Stimulated activated CD4-positive, alpha-beta T cell treated with anti-CD3 and anti-CD28 coated beads, Interleukin-15, amount 100 ng/mL, for 48 hours (primary cell): ENCODE measurements at places on chromosomes 7 and 10.

DNA sequence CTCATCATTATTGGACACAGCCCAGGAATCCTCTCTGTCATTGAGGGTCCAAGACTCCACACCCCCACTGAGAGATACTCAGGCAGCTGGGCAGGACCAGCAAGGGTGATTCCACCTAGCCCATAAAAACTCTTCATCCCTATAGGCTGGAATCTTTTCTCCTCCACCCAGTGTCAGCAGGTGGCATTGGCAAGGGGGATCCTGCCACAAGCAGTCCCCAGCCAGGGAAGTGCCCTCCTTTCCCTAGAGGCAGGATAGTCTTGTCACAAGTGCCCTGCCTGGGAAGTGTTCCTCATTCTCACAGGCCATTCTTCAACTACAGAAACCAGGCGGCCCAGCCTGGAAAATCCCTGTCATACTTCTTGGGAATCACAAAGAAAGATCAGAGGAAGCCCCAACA, 533.6 kb downstream of the GRID1 start:
- no peak for DNase-seq

GRCh38 chr10:34906067-34906965, 91.2 kb upstream of the PARD3 start:
- DNase-seq, result no peak

GRCh38 chr10:26422977-26423376, 15.2 kb upstream of the APBB1IP start:
- DNase-seq, result no peak

GRCh38 chr10:18399158-18399557, 252.2 kb downstream of the NSUN6 start:
- no peak for DNase-seq

GRCh38 chr7:12941512-12941911, 254.1 kb downstream of the ARL4A start:
- DNase-seq, result no peak

DNA sequence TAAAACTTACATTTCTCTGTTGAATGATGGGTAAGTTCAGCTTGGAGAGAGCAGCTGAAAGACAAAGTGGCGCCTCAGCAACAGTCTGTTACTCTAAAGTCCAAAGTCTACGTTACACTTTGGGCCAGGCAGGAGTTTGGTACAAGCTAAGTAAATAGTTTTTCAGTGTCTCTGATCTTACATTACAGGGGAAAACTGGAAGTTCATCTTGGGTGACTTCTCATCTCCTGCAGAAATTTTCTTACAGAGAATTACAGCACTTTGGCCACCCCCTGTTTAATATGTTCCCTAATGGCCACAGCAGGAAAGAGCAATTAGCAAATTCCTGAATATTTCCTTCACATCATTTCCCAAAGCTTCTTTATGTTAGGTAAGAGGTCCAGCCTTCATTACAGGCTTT, 67.1 kb downstream of the ABCC2 start:
- no peak for DNase-seq

DNA sequence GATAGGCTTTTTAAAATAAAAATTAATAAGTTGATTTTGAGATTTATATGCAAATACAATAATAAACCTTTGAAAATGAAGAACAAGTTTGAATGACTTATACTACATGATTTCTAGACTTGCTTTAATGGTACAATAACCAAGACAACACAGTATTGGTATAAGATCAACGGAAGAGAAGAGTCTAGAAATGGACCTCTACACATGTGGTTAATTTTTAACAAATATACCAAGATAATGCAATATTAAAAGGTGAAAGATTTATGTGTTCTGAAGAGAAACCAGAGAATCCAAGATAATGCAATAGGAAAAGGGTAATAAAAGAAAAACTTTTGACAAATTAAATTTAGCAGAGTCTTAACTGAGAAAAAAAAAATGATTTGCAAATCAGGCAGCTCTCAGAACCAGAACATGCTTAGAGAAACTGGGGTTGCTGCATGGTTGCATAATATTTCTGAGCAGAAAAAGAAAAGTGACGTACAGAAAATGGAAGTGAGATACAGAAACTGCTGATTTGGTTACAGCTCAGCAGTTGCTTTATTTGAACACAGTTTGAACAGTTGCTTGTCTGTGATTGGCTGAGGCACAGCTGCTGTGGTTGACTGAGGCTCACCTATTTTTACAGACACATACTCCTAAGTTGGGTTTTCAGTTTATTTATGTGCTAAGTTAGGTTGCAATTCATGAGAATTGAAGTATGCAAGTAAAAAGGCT, 365.9 kb downstream of the CRPPA start:
- DNase-seq, result no peak

DNA sequence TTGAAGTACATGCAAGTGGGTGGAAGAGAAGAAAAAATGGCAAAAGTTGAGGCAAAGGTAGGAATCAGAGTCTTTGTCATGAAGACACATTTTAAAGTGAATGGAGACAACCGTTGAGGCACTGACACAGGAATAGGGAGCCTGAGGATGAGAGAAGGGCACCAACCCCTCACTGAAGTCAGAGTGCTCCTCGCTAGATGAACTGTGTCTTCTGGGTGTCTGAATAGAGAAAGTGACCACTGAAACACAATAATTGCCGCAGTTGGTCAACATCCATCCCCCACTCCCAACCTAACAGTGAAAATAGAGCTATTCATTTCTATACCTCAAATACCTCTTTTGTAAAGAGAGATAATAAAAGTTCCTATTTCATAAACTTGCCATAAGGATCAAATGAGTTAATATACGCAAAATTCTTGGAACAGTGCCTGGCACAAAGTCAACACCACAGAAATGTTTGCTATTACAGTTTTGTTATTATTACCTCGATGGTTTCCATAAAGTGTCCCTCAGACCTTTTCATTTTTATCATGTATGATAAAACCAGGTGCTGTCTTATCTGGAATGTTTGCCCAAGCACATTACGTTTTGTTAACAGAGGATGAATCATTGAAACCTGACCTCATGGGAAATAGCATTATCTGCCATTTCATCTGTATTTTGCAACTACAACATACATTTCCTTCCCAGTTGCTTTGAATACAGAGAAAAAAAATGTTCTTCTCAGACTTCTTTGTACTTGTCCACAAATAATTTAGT, 61.8 kb upstream of the SP4 start:
- DNase-seq, result no peak

GRCh38 chr7:78850093-78850740, 603.2 kb downstream of the MAGI2 start:
- DNase-seq, result no peak

DNA sequence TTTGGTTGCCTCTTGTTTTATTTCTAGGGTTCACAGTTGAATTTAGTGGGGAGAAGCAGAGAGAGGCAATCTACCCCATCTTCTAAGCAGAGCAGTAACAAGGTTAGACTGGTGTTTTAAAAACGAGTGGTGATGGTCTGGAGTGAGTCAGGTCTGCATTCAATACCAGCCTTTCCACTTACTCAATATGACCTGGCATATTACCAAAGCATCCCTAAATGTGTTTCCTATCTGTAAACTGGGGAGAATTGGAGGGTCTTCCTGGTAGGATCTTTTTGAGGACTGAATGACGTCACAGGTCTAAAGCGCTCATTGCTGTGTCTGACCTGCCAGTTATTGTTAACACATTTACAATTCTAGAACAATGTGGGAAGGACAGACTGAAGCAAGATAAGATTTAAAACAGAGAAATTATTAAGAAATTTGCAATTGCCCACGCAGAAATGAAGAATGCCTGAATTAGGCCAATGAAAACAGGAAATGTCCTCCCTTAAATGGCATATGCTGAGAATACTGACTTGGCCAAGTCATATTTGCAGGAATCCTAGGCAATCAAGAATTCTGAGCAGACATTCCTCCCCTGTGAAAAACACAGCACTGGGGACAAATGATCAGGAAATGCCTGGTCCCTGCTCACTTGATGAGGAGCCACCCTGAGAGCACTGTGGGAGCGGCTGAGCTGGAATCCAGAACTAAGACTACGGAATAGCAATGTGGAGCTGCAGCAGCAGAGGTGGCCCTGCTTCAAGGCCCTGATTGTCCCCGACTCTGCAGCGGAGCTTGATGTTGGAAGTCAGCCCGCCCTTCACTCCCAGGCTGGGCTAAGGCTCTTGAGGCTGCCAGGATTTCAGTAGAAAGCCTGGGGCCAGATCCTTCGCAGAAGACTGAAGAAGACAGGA, 184.5 kb upstream of the CXCL12 start:
- DNase-seq, result no peak

- no peak for DNase-seq
These were observed 36.8 kb downstream of the LRRC72 start for GRCh38 chr7:16563281-16564022.

DNA sequence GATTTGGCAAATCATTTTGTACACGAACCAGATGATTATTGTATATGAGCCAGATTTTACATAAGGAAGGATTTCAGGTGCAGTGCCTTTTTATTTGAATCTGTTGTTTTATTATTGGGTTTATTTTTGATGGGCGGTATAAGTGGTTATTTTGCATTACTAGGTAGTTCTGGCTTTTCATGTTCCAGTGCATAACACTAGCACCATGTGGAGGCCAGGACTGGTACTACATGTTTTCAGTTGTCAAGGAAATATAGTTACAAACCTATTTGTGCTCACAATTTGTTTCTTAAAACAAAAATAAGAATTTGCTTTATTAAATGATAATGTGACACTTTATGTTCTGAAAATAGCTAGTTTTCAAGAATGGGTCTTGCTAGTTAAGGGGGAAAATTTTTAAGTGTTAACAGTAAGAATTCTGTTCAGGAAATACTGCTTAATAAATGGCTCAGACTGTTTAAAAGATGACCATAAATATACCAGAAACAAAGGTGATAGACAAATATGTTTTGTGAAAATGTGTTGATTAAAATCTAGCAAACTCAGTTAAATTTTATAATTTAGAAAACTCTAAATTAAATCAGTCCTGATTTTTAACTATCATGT, 7.1 kb upstream of the SEMA3E start:
- DNase-seq, result no peak

GRCh38 chr7:133353775-133354174, 100.9 kb downstream of the EXOC4 start:
- no peak for DNase-seq

GRCh38 chr10:43981232-43981631, 332.6 kb upstream of the ZNF32 start:
- no peak for DNase-seq

GRCh38 chr10:88999625-89000024, 9.0 kb downstream of the FAS start:
- no peak for DNase-seq

GRCh38 chr7:12777257-12777656, 89.8 kb downstream of the ARL4A start:
- DNase-seq, result no peak

GRCh38 chr7:107035446-107035845, 9.1 kb upstream of the PRKAR2B start:
- no peak for DNase-seq

DNA sequence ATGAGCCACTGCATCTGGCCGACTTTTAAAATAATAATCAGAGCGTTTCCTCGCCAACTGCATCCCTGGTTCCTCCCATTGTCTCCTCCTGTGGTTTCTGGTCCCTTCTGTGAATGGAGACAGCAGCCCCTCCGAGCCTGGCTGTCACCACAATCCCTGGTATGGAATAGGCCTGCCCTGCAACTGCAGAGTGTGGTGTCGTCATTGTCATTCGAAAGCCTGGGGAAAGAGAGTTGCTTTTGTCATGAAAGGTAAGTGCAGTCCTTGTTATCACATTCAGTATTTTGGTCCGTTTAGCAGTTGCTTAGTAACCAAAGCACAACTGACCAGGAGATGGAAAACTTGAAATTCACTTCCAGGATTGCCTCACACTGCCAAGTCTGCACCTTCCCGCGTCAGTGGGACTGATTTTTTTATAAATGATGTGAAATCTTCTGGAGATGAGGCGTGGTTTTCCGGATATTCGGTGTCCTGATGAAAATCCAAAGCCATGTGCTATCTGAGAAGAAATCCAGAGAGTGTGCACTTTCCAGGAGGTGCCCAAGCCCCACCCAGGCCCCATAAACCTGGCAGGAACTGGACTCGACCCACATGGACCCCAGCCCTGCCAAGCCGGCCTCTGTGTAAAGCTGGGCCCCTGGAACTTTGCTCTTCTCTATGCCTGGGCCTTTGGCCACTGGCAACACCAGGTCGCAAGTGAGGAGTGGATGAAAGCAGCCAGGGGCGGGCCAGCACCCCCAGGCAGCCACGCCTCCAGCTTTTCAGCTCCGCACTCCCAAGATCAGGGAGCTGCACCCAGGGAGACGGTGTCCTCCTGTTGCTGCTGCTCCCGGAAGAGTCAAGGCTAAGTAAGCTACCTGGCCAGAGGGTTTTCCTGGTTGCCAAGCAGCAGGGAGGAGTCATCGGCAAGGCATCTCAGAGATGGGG, 133.7 kb upstream of the SH2B2 start:
- DNase-seq, result no peak

DNA sequence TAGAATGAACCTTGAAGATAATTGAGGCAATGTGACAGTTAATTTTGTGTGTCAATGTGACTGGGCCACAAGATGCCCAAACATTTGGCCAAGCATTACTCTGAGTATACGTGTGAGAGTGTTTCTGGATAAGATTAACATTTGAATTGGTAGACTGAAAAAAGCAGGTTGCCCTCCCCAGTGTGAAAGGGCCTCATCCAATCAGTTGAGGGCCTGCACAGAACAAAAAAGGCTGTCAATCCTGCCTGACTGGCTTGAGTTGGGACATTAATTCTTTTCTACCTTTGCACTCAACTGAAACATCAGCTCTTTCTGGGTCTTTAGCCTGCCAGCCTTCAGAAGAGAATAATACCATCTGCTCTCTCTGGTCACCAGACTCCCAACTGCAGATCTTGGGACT, 56.6 kb upstream of the PDE1C start:
- DNase-seq, result no peak
